A673 (cell line): ENCODE measurements at places on chromosomes 3 and 15. TPM values are rescaled to one million over a fixed set of nuclear protein-coding genes. Genes with fewer than 3 reads are reported as not detected.

The MESP1 gene
- total RNA-seq = 5.2 and 6.5 TPM in 2 replicates

- no peaks in the 10 kb centered on the region for H3K36me3 ChIP-seq
- peaks cover 3% of the 10 kb centered on the region for H3K4me1 ChIP-seq
- no peak for DNase-seq
- H3K27ac ChIP-seq = no peak overlapping the region
- no peak overlapping the region for H3K4me3 ChIP-seq
Observed at GRCh38 chr15:58690703-58691102, 58.8 kb downstream of the ADAM10 start.

DNA sequence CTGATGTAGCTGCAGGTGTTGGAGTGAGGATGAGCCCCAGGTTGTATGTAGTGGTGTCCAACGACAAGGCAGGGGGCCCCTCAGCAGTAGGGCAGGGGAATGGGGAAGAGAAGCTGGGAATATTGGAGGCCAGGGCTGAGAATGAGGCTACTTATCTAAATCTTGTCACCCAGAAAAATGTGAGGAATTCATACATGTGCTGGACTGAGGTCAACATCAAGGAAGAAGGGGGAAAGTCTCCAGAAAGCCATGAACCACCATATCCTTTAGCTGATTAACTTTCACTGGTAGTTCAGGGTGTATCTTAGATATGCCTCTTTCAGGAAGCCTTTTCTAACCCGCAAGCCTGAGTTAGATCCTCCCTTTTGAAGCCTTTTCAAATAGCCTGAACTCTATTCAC lies 22.6 kb upstream of the FSTL1 start:
- H3K36me3 ChIP-seq = no peaks in the 10 kb centered on the region
- DNase-seq = no peak
- H3K27ac ChIP-seq = no peak overlapping the region
- no peaks in the 10 kb centered on the region for H3K4me1 ChIP-seq
- H3K4me3 ChIP-seq = no peak overlapping the region

The CCDC191 gene
- total RNA-seq = 1.1 and 3.2 TPM in 2 replicates

GRCh38 chr3:19334120-19334519 lies 185.8 kb downstream of the KCNH8 start:
- no peaks in the 10 kb centered on the region for H3K27me3 ChIP-seq
- no peak overlapping the region for H3K27ac ChIP-seq
- DNase-seq = no peak

GRCh38 chr15:89364341-89364740 lies 29.7 kb upstream of the POLG start:
- H3K4me1 ChIP-seq = peaks cover 6% of the 10 kb centered on the region
- H3K36me3 ChIP-seq = no peaks in the 10 kb centered on the region
- no peak overlapping the region for H3K4me3 ChIP-seq
- no peak for DNase-seq
- H3K27me3 ChIP-seq = peaks cover 73% of the 10 kb centered on the region

- peak; percentile 96 for DNase-seq
- H3K4me3 ChIP-seq = peak overlapping the region; percentile 24
- H3K27ac ChIP-seq = peak overlapping the region; percentile 85
- H3K4me1 ChIP-seq = peaks cover 52% of the 10 kb centered on the region
- no peaks in the 10 kb centered on the region for H3K27me3 ChIP-seq
- no peaks in the 10 kb centered on the region for H3K36me3 ChIP-seq
Observed at GRCh38 chr3:25454005-25454927, 26.2 kb downstream of the RARB start.

GRCh38 chr15:86394866-86395265 lies 315.2 kb downstream of the AGBL1 start:
- no peaks in the 10 kb centered on the region for H3K27me3 ChIP-seq
- H3K27ac ChIP-seq = no peak overlapping the region
- DNase-seq = no peak
- no peak overlapping the region for H3K4me3 ChIP-seq
- no peaks in the 10 kb centered on the region for H3K4me1 ChIP-seq

The OR5H1 gene
- total RNA-seq = not detected in 2 replicates

DNA sequence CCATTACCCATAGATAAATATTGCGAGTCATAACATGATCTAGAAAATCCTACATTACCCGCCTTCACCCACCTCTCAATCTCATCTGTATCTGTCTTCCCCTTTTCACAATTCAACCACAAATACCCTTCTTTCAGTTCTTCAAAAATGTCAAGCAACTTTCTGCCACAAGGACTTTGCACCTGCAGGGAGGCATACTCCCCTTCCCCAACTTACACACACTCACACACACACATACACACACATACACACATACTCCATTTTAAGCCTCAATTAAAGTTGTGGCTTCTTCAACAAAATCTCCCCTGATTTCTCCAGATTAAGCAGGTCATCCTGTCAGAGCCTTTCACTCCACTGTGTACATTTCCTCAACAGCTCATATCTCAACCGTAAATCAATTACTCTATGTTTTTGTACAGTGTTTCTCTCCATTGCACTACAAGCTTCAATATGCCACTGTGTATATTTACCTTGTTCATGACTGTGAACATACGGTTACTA lies 33.1 kb upstream of the CCDC50 start:
- H3K4me3 ChIP-seq = no peak overlapping the region
- no peak overlapping the region for H3K27ac ChIP-seq
- no peak for DNase-seq
- no peaks in the 10 kb centered on the region for H3K27me3 ChIP-seq
- no peaks in the 10 kb centered on the region for H3K36me3 ChIP-seq

- DNase-seq = no peak
- H3K36me3 ChIP-seq = peaks cover 8% of the 10 kb centered on the region
- H3K27me3 ChIP-seq = no peaks in the 10 kb centered on the region
- no peak overlapping the region for H3K4me3 ChIP-seq
Observed at GRCh38 chr15:41832875-41833274, 5.0 kb downstream of the JMJD7 start.
